CD4-positive, alpha-beta T cell treated with Interferon alpha-2 for 1 hour (primary cell): ENCODE measurements at places on chromosomes 6 and 20.

- peak; percentile 14 for DNase-seq
Observed at GRCh38 chr6:11460837-11461661, 76.5 kb upstream of the TMEM170B start.

GRCh38 chr6:43981363-43981990, 145.8 kb downstream of the MRPL14 start:
- no peak for DNase-seq

DNA sequence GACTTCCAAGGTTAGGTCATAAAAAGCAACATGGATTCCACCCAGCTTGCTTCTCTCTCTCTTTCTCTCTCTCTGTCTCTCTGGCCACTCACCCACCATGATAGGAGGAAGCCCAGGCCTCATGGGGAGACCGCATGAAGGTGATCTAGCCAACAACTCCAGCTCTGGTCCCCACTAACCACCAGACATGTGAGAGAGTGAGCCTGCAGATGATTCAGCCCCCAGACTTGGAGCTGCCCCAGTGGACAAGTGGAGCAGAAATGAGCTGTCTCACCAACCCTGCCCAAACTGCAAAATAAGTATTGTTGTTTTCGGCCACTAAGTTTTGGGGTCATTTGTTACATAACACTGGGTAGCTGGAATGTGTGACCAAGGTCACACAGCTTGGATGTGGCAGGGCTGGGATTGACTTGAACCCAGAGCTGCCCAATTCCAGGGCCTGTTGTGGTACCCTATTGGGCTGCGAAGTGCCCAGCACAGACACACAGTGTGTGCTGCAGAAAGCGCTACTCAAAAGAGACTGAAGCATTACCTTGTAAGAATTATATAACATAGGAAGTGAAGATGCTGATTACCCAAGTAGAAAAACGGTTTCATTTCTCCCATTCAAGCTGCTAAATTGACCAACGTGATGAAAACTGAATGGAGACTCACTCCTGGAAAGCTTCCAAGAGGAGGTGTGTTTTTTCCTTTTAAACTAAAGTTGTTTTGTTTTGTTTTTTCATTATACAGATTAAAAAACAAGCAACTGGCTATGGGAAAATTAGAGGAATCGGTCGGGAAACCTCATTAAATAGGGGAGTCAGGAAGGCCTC, 9.1 kb upstream of the TLDC2 start:
- DNase-seq, result no peak

GRCh38 chr20:10093087-10093591, 58.4 kb downstream of the ANKEF1 start:
- no peak for DNase-seq

DNA sequence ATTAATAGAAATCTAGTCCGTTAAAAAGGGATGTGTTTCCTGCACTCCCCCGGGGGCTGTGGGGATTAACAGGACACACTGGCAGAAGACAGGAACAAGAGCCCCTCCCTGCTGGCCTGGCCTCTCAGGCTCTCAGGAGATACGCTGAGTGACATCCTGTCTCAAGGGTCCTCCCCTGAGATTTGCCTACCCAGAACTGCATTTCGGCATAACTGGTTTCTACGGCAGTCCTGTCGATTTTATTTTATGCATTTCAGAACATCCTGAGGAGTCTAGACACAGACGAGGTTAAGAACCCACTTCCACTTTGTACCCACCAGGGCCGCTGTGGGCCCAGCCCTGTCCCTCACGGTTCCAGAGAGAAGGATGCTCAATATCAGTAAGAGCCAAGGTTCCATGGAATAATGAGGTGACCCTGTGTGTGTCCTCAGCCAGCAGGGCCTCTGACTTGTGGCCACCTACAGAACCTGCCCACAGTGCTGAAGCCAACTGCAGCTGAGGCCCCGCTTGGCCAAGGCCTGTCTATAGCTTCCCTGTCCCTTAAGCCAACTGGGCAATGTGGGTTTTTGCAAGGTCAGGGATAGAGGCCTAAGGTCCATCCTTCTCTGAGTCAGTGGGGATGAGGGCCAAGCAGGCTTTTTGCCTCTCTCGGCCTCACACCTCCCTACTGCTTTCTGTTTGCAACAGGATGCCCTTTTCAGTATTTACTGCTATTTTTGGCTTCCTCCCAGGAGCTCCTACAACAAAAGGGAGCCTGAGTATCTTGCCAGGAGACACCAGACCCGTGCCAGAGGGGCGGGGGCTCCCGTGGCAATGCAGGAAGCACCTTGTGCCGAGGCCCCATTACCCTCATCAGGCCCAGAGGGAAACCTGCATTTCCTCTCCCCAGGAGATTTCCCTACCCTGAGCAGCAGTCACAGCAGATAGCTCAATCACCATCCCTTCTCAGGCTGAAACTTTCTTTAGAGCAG, 14.7 kb downstream of the UQCC2 start:
- DNase-seq, result peak; percentile 46

DNA sequence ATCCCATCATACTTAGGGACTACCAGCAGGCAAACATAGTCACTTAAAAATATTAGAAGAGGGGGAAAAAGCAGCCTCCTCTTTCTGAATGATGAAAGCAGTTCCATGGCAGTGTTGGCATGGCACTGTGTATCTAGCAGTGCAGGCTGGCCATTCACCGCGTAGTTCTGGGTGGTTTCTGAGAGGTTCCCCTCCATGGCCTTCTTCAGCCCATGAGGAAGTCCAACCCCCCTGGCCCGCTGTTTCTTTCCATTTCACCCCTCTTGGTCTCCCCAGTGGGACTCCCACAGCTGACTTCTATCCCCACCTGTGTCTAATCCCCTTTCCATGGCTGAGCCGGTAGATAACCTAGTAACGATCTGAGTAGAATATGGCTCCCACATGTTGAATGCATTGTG, 17.0 kb downstream of the PPARD start:
- DNase-seq, result no peak

DNA sequence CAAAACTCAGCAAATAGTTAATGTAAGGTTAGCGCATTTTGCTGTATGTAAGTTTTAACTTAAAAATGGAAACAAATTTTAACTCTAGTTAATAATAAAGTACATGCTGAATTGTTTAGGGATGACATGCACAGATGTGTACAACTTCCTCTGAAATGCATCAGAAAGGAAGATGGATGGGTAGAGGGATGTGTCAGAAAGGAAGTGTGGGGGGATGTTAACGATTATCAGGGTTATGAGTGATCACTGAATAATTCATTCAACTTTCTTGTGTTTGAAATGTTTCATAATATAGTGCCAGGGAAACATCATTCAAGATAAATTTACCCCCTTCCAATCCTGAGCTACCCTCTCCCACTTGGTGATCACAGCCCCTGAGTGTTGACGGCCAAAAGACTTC, 87.6 kb downstream of the FOXA2 start:
- no peak for DNase-seq

GRCh38 chr6:32129297-32130088, 595 bp downstream of the FKBPL start:
- no peak for DNase-seq

- DNase-seq, result peak; percentile 20
Observed at GRCh38 chr6:3748208-3749066, 3.1 kb downstream of the PXDC1 start.

GRCh38 chr6:75170691-75171560, 34.9 kb downstream of the COL12A1 start:
- DNase-seq, result no peak

DNA sequence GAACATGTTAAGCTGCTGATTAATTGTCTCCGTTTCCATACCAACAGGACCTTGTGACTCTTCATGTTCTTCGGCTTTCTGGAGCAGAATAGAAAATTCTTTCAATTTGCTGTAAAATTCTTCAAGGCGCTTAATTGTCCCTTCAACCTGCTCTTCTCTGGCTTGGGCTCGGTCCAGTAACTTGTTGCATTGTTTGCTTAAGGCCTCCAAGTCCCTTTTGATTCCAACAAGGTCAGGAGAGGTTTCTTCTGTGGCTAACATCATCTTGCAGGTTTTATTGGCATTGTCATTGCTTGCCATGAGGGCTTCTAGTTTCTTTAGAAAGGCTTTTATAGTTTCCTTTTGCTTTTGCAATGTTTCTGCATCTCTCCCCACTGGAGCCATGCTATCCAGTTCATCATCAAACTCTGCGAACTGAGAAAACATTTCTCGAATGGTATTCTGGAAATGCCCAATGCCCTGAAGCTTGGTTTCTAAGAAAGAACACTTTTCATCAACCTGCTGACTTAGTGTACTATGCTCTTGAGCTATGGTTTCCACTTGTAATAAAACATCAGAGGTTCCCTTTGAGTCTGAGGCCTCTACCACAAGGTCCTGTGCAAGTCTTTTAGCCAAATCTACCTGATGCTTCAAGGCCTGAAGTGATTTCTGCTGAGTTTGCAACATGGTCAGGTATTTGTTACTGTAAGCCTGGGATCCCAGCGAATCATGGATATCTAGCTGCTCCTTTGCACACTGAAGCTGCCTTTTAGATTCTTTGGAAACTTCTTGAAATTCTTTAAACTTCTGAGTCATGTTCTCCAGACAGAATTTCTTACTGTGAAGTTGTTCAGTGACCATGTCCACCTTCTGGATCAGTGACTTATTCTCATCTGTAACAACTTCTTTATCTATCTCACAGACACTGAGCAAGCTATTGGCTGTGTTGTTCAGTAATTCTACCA, 90.2 kb downstream of the DST start:
- no peak for DNase-seq

DNA sequence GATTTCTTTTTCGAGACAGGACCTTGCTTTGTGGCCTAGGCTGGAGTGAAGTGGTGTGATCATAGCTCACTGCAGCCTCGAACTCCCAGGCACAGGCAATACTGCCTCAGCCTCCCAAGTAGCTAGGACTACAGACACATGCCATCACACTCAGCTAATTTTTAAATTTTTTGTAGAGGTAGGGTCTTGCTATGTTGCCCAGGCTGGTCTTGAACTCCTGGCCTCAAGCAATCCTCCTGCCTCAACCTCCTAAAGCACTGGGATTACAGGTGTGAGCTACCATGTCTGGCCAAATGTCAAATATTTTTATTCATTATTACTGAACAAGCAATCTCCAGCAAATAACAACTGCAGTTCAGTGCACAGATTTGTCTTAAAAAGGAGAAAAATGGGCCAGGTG, 131.7 kb upstream of the IFNGR1 start:
- no peak for DNase-seq

DNA sequence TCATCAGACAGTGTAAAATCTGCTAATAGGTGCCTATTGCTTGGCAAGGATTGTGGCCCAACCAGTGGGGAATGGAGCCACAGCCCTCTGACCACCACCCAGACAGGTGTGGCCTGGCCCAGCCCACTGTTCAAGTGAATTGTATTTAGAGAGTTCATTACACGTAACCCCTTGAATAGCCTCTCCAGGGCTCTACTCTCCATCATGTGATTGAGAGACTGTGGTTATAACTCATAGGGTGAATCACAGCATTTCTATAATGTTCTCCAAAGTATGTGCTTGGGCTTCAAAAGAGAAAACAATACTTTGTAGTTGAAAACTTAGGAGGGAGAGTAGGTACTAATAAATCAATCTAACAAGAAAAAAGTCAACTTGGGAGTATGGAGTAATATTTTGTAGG, 38.4 kb downstream of the ALDH8A1 start:
- DNase-seq, result no peak

- no peak for DNase-seq
Observed at GRCh38 chr6:449057-449430, 57.5 kb downstream of the IRF4 start.

DNA sequence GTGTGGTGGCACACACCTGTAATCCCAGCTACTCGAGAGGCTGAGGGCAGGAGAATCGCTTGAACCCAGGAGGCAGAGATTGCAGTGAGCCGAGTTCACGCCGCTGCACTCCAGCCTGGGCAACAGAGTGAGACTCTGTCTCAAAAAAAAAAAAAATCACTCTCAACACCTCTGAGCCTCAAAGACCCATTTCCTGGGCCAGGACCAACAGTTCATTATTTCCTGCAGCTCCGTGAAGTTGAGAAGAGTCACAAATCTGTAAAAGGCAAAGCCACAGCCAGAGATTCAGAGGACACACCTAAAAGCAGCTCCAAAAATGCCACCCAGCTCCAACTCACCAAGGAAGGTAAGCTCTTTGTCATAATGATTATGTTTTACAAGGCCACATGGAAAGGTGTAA, 15.2 kb upstream of the NOP56 start:
- no peak for DNase-seq

GRCh38 chr6:25022140-25022553, 86.4 kb upstream of the RIPOR2 start:
- DNase-seq, result no peak

- no peak for DNase-seq
Observed at GRCh38 chr6:46476301-46476700, 14.9 kb downstream of the RCAN2 start.

GRCh38 chr6:75235271-75235670, 8.3 kb downstream of the COX7A2 start:
- no peak for DNase-seq

- no peak for DNase-seq
Observed at GRCh38 chr6:121770943-121771342, 335.5 kb downstream of the GJA1 start.

GRCh38 chr6:139539852-139540251, 165.4 kb upstream of the CITED2 start:
- no peak for DNase-seq

DNA sequence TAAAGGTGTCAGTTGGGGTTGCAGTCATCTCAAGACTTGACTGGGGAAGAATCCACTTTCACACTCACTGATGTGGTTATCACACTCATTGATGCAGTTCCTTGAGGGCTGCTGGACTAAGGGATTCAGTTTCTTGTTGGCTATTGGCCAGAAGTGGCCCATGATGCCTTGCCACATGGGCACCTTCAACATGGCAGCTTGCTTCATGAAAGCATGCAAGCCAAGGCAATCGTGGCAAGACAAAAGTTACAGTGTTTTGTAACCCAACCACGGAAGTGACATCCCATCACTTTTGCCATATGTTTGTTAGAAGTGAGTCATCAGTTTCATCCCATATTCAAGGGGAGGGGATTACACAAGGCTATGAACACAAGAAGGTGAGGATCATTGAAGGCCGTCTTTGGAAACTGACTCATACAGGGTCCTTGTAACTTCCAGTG, 3.8 kb upstream of the RANBP9 start:
- no peak for DNase-seq

- DNase-seq, result no peak
Observed at GRCh38 chr20:20561172-20561571, 151.3 kb downstream of the RALGAPA2 start.

- no peak for DNase-seq
Observed at GRCh38 chr6:165098165-165098564, 211.2 kb downstream of the C6orf118 start.

DNA sequence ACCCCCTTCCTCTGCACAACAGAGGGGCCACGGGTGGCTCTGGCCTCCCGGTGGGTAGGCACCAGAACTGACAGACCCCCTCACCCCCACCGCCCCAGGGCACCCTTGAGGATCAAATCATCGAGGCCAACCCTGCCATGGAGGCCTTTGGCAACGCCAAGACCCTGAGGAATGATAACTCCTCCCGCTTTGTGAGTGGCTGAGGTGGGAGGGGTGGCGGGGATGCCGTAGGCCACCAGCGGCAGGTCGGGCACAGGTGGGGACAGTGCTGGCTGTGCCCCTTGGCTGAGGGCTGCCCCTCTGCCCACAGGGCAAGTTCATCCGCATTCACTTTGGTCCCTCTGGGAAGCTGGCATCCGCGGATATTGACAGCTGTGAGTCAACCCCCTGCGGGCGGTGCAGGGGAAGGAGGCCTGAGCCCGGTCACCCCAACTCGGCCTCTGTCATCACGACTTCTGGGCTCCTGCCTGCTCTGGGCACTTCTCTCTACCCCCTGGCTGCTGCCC, 29.1 kb downstream of the MYH7B start:
- DNase-seq, result no peak
